ENCODE measurements at places on chromosomes 1 and 21.

DNA sequence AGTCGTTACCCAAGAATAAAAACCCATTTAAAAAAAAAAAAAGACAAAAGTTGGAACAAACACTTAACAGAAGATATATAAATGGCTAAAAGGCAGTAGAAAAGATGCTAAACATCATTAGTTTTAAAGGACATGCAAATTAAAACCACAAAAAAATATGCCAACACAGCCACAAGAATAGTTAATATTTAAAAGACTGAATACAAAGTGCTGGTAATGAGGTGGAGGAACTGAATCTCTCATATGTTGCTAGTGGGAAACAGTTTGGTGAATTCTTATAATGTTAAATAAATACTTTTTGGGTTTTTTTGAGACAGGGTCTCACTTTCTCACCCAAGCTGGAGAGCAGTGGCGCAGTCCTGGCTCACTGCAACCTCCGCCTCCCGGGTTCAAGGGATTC lies 10.0 kb downstream of the LRRC40 start:
- no peak for DNase-seq

GRCh38 chr1:229229137-229229720 lies 41.7 kb upstream of the RAB4A start:
- DNase-seq: no peak

GRCh38 chr1:108865316-108865910 lies 8.5 kb upstream of the AKNAD1 start:
- no peak for DNase-seq

GRCh38 chr1:97634758-97635157 lies 286.1 kb downstream of the DPYD start:
- DNase-seq: no peak

GRCh38 chr1:76294482-76295194 lies 220.1 kb downstream of the ST6GALNAC3 start:
- no peak for DNase-seq

DNA sequence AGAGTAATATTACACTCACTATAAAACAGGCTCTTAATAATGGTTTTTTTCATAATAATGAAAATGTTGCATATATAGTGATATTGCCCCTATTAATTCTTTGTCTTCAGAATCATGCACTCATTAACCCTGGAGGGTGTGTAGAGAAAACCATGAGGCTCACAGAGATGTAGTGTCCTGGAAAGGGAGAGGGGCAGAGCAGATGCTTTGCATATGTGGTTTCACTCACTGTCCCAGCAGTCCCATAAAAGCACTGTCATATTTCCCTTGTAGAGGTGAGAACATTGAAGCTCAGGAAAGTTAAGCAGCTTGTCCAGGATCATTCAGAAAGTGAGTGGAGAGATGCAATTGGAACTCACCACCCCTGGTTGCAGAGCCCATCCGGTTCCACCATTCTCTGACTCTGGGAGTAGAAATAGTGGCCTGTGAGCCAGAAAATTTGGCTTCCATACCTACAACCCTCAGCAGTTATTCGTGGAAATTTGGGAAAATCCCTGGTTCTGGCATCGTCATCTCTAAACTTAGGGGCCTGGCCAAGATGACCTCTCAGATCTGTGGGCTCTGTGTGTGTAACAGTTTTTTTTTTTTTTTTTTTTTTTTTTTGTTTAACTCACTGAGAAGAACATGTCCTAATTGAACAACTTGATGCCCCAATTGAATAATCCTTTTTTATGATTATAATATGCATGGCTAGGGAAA lies 86.4 kb downstream of the RGL1 start:
- DNase-seq: no peak

DNA sequence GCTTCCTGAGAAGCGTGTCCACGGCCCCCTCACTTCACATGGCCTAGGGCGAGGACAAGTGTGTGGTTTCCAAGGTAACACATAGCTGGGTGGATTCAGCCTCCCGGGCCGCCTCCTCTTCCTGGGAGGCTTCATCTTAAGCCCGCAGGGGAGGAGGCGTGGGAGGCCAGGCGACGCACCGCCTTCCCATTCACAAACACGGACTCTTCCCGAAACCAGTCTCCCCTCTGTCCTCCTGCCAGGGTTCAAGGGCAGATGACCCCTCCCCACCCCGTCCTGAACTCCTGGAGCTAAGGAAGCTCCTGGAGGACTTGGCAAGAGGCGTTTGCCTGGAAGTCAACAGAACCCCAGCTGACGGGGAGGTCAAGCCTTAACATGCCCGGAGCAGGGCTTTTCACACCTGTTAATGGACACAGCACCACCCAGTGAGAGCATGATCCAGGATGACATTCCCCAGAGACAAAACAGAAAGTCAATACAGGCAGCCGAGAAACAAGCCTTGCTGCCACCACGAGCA lies 56.7 kb downstream of the KCNN3 start:
- no peak for DNase-seq

- no peak for DNase-seq
Observed at GRCh38 chr1:183986941-183987340, 50.6 kb downstream of the COLGALT2 start.

DNA sequence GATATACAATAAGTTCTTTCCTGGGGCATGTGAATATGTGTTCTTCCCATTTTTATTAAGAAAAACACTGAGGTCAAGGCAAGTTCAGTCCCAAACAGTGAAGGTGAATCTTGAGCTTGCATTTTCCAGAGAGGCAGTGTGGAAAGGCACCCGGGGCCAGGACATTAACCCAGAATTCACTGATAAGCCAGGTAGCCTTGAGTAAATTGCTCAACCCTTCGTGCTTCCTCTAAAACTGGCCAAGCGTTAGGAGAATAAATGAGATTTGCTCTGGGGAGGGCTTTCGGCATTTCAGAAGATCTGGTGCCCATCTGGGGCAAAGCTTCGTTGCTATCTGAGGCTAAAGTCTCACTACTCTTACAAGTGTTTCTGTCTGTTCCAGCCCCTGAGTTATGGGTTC lies 57.1 kb upstream of the KAZN start:
- DNase-seq: no peak

DNA sequence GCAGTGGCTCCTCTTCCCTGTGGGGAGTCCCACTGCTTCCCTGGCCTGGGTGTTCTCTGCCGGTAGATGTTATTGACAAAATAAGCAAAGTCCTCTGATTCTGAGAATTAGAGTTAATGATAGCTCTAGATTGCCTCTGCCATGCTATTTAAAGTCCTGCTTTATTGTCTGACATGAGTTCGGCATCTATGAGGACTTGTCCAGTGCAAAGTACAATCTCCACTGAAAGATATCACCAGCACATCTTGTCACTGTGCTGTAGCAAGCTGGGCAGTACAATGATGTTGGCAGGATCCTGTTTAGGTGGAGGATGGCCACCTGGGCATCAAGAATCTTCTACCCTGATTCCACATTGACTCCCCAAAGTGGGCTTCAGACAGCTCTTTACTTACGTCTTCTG lies 54.0 kb upstream of the ATP5PO start:
- DNase-seq: no peak

DNA sequence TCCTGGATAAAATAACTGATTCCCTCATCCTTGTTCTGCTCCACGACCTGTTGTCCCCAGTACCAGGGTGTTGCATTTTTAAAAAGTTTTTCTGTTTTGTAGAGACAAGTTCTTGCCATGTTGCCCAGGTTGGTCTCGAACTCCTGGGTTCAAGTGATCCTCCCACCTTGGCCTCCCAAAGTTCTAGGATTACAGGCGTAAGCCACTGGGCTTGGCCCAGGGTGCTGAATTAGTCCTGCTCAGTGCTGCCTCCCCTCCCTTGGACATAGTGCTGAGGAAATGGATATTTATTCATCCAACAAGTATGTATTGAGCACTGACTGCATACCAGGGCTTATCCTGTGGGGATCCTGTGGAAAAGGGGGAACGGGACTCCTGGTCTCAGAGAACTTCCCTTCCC lies 126.4 kb downstream of the PTPRU start:
- DNase-seq: no peak

DNA sequence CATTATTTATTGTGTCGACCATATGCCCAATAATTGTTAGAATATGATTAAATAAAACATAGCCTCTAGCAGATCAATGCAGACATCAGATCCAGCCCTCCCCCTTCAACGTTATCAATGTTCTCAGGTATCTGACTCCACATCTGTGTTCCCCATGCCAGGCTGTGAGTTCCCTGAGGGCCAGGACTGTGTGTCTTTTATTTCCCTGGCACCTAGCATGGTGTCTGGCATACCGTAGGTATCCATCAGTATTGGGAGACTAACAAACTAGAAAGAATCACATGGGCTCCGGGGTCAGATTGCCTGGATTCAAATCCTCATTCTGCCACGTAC lies 48.3 kb downstream of the SDC3 start:
- DNase-seq: no peak

DNA sequence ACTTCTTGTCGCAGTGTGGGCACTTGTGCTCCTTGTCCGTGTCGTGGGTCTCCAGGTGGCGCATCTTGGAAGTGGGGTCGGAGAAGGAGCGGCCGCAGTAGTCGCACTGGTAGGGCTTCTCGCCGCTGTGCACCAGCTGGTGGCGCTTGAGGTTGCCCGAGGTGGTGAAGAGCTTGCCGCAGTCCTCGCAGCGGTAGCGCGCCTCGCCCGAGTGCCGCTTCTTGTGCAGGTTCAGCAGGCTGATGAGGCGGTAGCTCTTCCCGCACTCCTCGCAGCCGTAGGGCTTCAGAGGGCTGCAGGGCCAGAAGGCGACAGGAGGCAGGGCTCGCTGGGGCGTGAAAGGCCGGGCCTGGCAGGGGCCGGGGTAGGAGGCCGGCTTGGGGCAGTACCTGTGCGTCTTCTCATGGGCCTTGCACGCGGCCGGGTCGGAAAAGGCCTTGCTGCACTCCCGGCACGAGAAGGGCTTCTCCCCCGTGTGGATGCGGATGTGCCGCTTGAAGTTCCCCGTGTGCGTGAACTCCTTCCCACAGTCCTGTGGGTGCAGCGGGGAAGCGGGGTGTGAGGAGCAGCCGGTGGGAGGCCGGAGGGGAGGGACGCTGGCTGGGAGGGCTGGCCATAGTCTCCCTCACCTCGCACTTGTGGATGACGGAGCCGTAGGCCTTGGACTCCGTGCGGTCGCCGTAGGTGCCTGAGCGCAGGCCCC lies 31.4 kb downstream of the ZBTB17 start:
- DNase-seq: peak; percentile 16

DNA sequence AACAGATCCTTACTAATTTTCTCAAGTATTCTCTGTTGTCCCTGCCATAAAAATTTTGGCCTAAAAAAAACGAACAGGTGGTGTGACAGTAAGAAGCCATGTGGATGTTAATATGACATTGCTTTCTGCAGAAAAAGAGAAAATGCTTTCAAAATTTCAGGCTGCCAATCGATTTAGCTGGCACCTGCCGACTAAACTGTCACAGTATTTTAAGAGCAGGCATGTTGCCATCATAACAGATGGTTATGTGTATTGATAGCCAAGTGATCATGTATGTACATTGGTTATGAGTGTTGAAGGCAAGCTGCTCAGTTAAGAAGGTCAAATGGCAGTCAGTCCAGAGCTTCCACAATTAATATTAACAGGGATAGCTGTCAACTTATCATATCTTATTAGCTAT lies 1017.0 kb downstream of the MRPL39 start:
- DNase-seq: no peak

DNA sequence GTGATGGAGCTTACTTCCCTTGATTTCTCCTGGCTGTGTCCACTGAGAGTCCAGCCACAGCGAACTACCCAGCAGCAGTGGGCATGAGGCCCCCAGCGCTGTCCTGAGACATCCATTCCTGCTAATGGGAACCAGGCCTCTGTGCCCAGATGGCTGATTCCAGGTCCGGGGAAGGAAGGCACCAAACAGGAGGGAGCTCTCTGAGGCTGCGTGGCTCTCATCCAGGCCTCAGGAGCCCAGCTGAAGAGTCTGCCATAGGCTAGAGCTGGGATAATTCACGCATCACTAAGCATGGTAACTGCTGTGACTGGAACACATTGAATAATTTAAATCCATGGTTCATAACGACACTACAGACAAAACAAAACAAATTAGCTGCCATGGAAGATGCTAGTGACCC lies 24.7 kb upstream of the LRRC47 start:
- no peak for DNase-seq
